Urinary bladder (tissue), 4 donors: ENCODE measurements at places on chromosomes 2 and 18.

- DNase-seq: no peak
Measured at GRCh38 chr18:34626404-34627136, 83.5 kb upstream of the DTNA start.

GRCh38 chr18:57077786-57078552 is 68.9 kb upstream of the BOD1L2 start:
- DNase-seq: no peak

- peak; percentile 23 for DNase-seq
Measured at GRCh38 chr2:105428387-105429018, 29.7 kb upstream of the FHL2 start.

DNA sequence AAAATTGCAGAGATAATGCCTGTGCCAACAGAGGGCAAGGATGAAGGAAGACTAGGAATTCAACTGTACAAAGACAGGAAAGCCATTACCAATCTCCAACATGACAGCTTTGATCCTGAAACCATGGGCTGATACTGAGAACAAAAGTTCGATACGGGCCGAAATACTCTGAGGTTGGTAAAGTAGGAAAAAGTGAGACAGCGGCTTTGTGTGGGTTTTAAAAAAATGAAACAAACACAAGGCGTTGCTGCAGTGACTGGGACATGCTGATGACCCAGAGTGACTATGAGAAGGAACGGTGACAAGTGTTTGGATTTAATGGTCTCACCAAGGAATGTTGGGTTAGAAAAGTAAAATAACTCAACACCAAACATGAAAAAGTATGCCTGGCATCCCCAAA is 24.2 kb upstream of the SDC1 start:
- DNase-seq: no peak

GRCh38 chr2:12169721-12170120 is 423.3 kb downstream of the LPIN1 start:
- DNase-seq: no peak

DNA sequence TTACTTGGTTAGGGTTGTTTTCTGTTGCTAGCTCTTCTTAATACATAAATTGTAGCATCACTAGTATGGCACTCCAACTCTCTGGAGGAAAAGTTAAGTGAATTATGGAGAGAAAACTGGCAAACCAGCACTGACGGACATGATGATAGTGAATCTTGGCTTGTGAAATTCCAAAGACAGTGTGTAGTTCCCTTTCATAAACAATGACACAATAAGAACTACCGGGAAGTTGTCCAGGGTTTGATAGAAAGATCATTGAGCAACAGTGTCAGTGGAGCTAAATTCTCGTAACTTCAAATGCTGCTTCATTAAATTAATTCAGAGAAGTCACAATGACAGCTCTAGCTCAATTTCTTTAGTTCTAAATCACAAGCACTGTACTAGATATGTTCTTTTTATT is 66.5 kb downstream of the RIT2 start:
- no peak for DNase-seq

GRCh38 chr2:233430081-233430480 is 75.8 kb downstream of the DGKD start:
- peak; percentile 20 for DNase-seq

GRCh38 chr2:120780402-120780801 is 44.7 kb downstream of the GLI2 start:
- DNase-seq: no peak

GRCh38 chr18:69718912-69719547 is 228.6 kb downstream of the CD226 start:
- no peak for DNase-seq
